ENCODE measurements at places on chromosomes 16 and 17.
A peak's percentile ranks its signal among the peaks of the same experiment; 100 is the strongest.

- no peak for DNase-seq
These were observed 53.5 kb downstream of the KLHDC4 start for GRCh38 chr16:87712184-87712762.

- no peak for DNase-seq
These were observed 1.5 kb downstream of the HLF start for GRCh38 chr17:55266051-55266957.

GRCh38 chr17:9200699-9201359, 179.5 kb downstream of the NTN1 start:
- no peak for DNase-seq

GRCh38 chr17:1764284-1764683, 2.4 kb downstream of the SERPINF1 start:
- DNase-seq: peak; percentile 18

GRCh38 chr17:65901394-65901793, 290.5 kb downstream of the CEP112 start:
- no peak for DNase-seq

GRCh38 chr17:21193031-21193430, 20.9 kb downstream of the TMEM11 start:
- no peak for DNase-seq

DNA sequence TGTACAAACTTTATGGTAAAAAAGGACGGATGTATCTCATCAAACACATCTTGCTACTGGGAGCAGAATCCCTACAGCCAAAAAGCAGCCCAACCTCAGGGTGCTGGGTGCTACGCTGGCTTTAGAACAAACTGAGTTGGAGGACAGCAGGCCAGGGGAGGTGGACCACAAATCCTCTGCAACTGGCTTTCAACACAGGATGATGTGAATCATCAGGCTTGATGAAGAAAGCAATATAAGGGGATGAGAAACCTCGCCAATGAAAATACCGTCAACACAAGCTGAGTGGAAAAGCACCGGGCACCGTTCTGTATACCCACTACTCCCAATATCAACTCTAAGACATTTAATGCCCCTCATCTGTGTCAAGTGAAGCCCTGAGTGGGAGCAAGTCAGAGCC, 14.3 kb downstream of the HBQ1 start:
- no peak for DNase-seq

DNA sequence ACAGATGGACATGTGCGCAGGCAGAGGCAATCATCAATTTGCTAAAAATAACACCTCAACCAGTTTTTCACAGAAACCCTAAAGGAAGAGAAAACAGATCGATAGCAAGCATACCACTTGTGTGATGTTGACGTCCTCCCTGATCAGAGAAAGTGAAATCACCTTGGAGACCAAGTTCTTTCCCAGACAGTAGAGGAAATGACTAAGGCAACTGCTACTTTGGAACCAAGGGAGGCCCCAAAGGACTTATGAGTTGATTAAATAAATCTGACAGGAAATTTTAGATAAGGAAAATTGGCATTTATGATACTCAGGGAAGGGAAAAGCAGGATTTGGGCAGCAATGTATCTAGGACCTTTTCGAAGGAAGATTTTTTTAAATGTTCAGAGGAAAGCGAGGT, 267.1 kb upstream of the ASIC2 start:
- no peak for DNase-seq

DNA sequence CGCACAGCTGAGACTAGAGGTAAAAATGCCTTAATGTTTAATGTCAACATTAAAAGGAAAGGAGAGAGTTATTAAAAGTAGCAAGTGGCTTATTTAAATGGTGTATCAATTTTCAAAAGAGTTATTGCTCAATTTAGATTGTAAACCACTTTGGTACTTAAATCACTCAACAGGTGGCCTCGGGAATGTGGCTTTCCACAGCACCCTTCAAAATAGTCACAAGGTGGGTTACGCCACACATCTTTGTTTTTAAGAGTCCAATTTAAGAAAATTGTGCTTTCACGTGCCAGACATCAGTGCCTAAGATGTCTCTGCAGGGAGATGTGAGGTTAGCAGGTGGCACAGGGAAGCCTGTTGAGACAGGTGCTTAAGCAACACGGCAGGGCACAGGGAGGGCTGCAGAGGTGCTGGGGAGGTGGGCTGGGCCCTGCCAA, 27.5 kb upstream of the ADCY7 start:
- no peak for DNase-seq

All from stimulated activated CD8-positive, alpha-beta memory T cell treated with anti-CD3 and anti-CD28 coated beads, Interleukin-2, amount 100 ng/mL, for 48 hours (primary cell).